Keratinocyte (primary cell): ENCODE measurements at places on chromosomes 13 and 19. TPM values are rescaled to one million over a fixed set of nuclear protein-coding genes. Genes with fewer than 3 reads are reported as not detected.

CPT1C gene
- polyA plus RNA-seq: 0.39 to 0.49 TPM (median 0.41 TPM) in 3 replicates

CYP4F3 gene
- 0.32 to 1.1 TPM (median 0.76 TPM) in 3 replicates for polyA plus RNA-seq

CYP2F1 gene
- polyA plus RNA-seq: not detected in 3 replicates

DNA sequence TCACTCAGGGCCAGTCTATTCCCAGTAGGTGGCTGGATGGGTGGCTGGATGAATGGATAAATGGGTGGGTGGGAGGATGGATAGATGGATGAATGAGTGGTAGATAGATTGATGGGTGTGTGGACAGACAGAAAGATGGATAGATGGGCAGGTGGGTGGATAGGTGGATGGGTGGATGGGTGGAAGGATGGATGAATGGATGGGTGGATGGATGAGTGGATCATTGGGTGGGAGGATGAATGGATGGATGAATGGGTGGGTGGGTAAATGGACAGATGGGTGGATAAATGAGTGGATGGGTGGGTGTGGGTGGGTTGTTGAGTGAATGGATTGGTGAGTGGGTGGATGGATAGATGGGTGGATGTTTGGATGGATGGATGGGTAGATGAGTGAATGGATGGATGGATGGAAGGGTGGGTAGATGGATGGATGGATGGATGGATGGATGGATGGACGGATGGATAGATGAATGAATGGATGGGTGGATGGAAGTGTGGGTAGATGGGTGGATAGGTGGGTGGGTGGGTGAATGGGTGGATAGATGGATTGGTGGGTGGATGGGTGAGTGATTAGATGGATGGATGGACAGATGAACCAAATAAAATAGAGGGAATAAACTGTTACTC lies 27.1 kb upstream of the CCNE1 start:
- no peak for DNase-seq

DNA sequence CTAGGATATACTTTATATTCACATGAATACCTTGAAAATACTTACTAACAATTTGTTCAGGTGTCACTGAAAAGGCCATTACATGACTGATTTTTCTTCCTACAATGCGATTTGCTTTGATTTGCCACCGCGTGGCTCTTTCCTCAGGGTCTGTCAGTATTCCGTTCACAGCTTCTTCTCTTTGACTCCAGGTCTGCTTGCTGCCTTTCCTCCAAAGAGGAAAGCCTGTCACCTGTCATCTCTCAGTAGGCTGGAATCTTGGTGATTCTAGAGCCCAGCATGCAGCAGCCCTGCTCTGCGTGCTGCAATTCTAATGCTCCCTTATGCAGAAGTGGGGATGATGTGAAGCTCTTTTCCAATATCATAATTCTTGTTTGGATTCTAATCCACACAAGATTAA lies 33.6 kb upstream of the SIAH3 start:
- DNase-seq: no peak

GRCh38 chr13:92530364-92530763 lies 696.2 kb upstream of the GPC6 start:
- DNase-seq: no peak

DNA sequence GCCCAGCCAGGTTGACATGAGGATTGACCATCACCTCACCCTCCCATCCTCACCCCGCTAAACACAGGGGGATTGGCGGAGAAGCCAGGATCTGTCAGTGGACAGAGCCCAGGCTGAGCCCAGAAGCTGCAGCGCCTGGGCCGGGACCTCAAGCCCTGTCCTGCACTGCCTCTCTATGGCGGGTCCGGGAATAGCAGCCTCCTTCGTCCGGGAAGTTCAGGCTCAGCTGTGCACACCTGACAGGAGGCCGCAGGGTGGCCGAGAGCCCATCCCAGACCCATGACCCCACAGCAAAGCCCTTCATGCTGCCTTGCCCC lies 67.8 kb downstream of the SPACA7 start:
- peak; percentile 1 for DNase-seq
